ENCODE measurements at places on chromosomes 12 and 14.

DNA sequence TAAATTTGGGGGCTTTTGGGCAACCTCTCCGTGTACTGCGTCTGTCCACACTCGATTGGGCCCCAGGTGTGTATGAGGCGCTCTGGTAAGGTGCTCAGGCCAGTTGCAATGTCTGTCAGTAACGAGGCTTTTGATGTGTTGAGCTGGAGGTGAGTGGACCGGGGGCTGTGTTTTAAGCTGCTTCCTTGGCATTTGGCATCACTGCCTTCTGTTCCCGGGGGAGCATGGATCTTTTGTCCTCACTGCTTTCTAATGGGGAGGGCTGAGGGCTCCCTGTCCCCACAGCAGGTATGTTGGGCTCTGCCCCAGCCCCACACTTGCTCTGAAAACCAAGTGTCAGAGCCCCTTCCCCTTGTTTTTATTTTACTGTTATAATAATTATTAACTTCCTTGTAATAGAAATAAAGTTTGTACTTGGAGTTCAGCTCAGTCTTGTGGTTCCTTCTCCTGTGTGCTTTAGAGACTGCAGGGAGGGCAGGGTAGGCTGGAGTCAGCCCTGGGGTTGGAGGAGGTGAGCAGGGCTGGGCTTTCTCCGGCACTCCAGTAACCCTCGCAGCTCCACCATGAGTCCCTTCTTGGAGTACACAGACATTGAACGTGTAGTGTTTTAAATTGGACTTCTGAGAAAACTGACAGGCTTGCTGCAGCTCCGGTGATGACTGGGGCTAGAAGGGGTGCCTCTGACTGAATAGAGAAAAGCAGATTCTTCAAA, 28.0 kb downstream of the TRAFD1 start:
- DNase-seq = no peak

DNA sequence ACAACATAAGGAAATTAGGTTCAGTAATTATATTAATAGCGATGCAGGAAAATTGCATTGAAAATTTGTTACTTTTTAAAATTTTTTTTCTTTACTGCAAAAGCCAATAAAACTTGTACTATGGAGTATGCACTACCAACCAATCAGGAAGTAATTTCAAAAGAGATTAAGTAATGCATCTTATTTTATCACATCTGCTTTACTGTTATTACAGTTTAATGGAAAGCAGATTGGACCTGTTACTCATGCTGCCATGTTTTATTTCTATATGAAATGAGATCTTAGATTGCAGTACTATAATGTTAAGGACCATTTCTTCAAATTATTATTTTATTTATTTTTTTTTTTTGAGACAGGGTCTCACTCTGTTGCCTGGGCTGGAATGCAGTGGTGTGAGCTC, 1.7 kb upstream of the STRN3 start:
- DNase-seq = no peak

DNA sequence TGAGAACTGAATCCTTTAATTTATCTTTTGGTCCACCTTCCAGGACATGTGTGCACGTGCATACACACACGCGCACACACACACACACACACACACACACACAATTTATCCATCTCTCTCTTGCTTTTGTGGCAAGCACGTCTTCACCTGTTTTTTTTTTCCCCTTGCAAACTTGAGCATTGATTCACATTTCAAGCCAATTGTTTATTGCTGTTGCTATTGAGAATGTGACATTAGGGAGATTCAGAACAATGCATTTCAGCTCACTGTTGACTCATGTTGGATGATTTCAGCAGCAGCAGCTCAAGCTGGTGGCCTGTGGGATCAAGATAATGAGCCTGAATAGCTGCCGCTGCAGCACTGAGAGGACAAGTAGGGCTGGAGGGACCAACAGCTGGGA, 128.9 kb downstream of the SNAPC1 start:
- DNase-seq = no peak

- no peak for DNase-seq
These were observed 7.7 kb upstream of the AMN1 start for GRCh38 chr12:31736472-31736871.

GRCh38 chr14:90511252-90511651, 114.4 kb downstream of the CALM1 start:
- DNase-seq = no peak

GRCh38 chr12:69739287-69740191, 879 bp downstream of the RAB3IP start:
- DNase-seq = peak; percentile 24

- DNase-seq = no peak
These were observed 221.5 kb upstream of the NUDT4 start for GRCh38 chr12:93156086-93156716.

GRCh38 chr12:47813511-47814196, 6.0 kb downstream of the HDAC7 start:
- DNase-seq = no peak

DNA sequence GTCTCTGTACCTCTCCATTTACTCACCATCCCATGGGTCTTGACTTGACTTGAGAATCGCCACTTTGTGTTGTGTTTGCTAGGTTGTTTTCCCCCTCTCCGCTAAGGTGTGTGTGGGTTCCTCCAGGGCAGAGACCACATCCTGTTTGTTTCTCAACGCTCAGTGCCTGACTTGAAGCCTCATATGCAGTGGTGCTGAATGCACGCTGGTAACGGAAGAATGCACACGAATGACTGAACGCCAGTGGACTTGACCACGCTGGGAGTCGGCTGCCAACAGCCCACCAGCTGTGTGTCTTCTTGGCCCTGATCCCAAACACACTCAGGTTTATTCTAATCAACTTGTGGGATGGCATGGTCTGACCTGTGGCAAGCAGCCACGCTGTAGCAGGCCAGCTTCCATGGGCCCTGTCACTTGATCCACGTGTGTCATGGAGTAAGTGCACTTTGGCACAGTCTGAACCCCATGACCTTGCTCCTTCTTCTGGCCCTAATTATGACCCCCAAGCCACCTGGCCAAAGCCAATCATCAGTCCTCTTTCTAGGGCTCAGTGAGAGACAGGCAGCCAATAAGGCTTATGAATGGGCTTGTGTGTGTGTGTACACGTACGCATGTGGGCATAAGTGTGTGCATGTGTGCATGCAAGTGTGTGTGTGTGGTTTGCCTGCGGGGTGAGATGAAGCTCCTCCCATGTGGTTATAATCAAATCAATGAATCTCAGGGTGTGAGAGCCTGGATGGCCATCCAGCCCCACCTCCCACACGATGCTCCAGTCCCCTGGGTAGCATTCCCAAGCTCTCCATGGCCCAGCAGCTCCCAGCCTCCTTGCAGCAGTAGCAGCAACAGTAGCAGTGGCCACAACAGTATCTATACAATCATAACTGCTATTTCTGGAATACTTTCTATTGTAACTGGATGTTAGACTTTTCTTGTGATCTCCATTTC, 6.4 kb upstream of the TC2N start:
- DNase-seq = no peak
